ENCODE measurements at places on chromosomes 6 and 20. TPM values are rescaled to one million over a fixed set of nuclear protein-coding genes. Genes with fewer than 3 reads are reported as not detected.
A peak's percentile ranks its signal among the peaks of the same experiment; 100 is the strongest.

- no peak for DNase-seq
Observed at GRCh38 chr20:33850159-33850558, 39.0 kb downstream of the CHMP4B start.

- no peak for DNase-seq
Observed at GRCh38 chr20:50058662-50059402, 54.1 kb downstream of the UBE2V1 start.

DNA sequence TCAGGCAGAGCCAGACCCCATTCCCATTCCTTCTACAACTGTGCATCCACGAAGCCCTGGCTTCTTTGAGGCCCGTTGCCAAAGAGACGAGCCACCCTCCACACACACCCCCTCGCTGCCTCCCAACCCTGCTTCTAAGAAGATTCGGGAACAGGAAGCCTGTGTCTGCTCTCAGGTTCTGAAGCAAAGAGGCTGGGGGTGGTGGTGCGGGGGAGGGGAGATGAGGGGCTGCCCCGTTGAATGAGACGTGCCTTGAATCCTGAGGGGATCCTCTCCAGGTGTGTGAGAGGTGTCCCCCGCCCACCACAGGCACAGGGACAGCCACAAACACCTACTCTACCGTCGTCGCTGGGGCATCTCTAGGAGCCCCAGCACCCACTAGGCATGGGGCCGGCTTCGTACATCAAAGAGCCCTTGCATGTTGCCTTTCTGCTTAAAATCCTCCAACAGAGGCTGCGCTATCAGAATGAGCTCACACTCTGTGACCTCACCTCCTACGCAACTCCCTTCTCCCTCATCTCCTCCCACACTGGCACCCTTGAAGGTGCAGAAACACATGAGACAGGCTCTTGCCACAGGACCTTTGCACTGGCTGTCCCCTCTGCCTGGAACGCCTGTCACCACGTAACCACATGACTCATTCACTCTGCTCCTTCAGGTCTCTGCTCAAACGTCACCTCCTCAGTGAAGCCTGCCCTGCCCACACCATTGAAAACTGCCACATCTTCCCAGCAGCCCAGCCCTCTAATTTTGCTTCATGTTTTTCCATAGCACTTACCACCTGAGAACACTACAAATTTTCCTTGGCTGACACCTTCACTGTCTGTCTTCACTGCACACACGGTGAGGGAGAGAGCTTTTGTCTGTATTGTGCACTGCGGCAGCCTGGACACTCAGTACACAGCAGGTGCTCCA, 58.5 kb downstream of the PREX1 start:
- DNase-seq = no peak

DNA sequence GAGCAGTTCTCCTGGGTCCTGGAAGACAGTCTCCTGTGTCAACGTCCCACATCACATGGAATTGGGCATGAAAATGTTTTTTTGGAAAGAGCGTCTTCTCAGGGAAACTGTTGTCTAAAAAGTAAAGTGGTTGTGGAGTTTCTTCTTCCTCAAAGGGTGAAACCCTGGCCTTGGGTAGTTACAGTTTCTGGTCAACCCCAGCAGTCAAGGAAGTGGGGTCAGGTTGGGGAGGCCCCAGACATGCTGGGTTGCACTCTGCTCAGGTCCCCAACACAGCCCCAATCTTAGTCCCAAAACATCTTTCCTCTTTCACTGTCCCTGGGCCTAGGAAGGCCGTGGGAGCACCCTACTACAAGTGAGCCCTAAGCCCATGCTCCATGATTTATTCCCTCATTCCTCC, 996 bp upstream of the NFKBIE start:
- DNase-seq = no peak

- DNase-seq = peak; percentile 62
Observed at GRCh38 chr20:21101932-21102575, 4.1 kb downstream of the LINC00237 start.

- DNase-seq = peak; percentile 58
Observed at GRCh38 chr6:136772685-136773472, 19.4 kb downstream of the MAP3K5 start.

Gene TUBB2B
- 320 TPM for total RNA-seq

Gene TMEM200A
- 6.4 TPM for total RNA-seq

Gene SLC9A8
- 7.5 TPM for total RNA-seq

Gene PI16
- total RNA-seq = not detected

Gene GTSF1L
- not detected for total RNA-seq

Gene CDSN
- not detected for total RNA-seq

Gene IL20RA
- 0.74 TPM for total RNA-seq

Gene SLC26A8
- total RNA-seq = 0.09 TPM

Gene SGK2
- total RNA-seq = not detected

Gene RAET1E
- total RNA-seq = not detected

Gene SLC17A5
- 8.3 TPM for total RNA-seq

Gene SULF2
- 31.2 TPM for total RNA-seq

Gene KCNK5
- total RNA-seq = 31.8 TPM

Gene MAS1
- total RNA-seq = 0.02 TPM

Gene FKBP1C
- total RNA-seq = 1.2 TPM

Gene PFDN4
- total RNA-seq = 69.1 TPM

All from H9 (cell line).